ENCODE measurements at places on chromosomes 3 and 15.

DNA sequence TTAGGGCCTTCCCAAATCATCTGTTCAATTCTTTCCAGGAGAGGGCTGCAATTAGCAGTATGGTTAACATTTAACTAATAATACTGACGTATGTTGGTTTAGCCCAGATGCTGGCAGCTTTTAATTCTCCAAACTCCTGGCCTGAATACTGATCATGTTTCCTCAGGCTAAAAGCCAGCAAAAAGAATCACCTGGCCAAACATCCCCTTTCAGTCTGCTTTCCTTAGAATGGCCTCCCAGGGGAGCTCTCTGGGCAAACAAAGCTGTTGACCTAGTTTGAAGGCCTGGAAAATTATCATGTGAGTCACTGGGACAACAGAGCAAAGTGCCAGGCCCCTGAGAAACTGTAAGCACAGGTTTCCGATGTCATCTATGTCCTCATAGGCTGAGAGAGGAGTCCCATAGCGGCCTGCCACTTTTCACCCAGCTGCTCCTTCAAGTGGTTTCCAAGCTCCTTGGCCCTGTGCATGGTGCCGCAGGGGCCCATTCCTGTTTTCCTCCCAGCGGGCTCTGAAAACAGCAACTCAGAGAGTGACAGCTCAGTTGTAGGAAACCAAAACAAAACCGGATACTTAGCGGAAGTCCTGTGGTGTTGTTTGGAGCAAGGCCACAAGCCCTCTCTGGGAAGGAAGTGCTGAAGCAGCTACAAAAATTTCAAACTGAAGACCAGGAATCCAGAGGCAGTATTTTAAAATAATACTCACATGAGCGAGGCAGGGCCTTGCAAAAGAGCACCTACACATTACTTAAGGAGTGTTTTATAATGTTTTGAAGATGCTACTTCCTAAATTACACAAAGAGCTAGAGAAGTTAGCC lies 36.5 kb upstream of the RAB11A start:
- DNase-seq, result peak; percentile 6

- DNase-seq, result peak; percentile 18
Measured at GRCh38 chr15:24954783-24955530, at the start of the genes SNRPN and SNURF. Gene SNRPN, plus strand, starts transcription at chr15:24954987. Its CDS starts 19,467 bp downstream, at chr15:24974454. Gene SNURF, plus strand, starts transcription at chr15:24954987. Its CDS starts 62 bp downstream, at chr15:24955049.

GRCh38 chr3:78754066-78754743 lies 1013.6 kb downstream of the ROBO1 start:
- no peak for DNase-seq

DNA sequence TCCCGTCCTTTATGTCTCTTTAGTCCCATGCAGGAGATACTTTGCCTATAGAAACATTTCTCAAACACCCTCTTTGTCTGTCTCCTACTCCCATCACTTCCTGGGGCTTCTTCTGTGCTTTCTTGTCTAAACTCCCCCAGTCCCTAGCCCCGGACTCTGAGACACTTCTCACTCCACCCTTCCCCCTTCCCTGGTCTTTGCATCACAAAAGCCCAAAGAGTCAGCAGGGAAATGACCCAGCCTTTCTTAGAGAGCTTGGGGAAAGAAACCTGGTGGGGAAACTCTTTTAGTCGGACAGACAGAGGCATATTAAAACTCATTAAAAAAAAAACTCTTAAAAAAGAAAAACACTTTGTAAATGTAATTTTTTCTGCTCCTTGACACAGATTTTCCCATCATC lies 211.2 kb downstream of the TJP1 start:
- DNase-seq, result no peak

GRCh38 chr3:44890852-44891251 lies 16.4 kb downstream of the TGM4 start:
- DNase-seq, result no peak

GRCh38 chr3:98504539-98504938 lies 7.1 kb downstream of the OR5K2 start:
- no peak for DNase-seq

DNA sequence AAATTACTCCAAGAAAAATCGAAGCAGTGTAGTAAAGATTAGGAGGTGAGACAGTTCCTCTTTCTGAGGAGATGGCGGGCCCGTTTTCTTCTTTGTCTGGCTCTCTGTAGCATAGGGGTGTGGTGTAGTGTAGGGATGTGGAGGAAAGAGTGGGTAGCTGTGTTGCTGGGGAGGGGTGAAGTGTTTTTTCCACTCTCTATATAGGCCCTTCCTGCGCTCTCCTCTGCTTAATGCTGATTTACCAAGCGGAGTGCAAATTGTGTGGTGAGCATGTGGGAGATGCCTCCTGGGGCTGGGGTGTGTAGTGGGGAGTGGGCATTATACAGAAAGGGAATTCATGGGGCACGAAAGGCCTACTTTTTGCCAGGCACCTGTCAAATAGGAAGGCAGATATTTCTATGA lies 94.9 kb downstream of the ST6GAL1 start:
- DNase-seq, result peak; percentile 57

- no peak for DNase-seq
Measured at GRCh38 chr3:138600100-138600745, 6.2 kb upstream of the CEP70 start.

DNA sequence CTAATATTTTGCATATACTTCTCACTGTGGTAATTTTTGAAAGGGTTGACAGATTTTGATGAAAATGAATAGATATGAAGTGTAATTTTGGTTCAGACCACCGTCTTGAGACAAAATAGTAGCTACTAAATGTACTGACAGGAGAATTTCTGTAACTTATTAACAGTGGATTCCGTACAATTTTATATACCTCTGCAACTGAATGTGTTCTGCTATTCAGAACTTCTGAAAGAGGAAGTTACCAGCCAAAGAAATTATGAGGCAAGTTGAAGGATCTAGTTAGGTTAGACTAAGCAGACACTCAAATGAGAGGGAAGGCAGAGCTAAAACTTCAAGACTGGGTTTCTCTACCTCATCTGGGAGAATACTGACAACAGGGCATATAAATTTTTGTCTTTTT lies 29.4 kb downstream of the GAP43 start:
- no peak for DNase-seq

DNA sequence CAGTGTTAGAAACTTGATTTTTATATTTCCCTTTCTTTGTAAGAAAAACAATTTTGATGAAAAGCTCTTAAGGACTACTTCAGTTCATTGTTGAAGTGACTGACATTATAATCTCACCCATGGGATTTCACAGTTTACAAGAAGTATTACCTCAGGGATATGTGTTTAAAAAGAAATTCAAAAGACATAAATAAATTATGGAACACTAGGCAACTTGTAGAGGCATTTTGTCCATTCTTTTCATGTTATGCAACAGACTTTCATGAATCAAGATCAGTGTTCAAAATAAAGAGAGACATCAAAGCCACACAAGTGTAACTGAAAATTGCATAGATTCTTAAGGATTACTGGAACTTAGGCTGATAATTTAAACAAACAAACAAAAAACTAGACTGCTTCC lies 196.8 kb upstream of the AGTR1 start:
- DNase-seq, result no peak

- no peak for DNase-seq
Measured at GRCh38 chr3:170623524-170623923, 37.6 kb upstream of the SLC7A14 start.

DNA sequence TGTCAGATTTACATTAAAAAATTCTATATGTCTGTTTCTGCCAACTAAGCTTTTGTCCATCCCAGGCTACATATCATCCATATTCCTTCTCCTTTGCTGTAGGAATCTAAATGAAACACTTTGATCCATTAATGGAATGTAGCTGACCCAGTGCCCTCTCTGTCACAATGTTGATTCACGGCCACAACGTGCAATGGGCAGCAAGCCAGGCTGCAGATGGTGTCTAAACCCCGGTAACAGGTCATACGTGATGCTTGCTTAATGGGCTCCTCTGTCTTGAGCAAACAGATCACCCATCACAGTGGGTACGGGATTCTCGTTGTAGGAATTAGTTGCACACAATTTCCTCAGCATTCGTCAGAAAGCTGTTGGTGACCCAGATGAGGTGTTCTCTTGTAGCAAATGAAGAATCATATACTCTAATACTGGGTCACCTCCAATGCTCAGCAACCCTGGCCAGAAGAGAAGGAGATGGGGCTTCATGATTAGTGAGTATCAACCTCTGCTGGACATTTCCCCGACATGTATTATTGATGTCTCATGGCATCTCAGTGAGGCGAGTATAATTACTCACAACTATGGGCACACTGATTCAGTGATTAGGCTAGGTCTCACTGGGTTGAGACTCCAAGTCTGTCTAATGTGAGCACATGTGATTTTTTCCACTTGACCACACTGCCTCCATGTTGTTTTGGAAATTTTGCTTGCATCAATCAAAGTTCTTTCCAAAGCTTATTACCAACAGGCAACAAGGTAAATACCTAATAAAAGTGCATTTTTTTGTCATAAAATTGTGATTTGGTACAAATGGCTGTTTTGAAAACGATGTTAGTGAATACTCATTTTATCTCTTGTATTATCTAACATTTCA lies 12.9 kb upstream of the DCBLD2 start:
- no peak for DNase-seq

GRCh38 chr3:13206799-13207577 lies 133.8 kb upstream of the IQSEC1 start:
- no peak for DNase-seq
